NCI-H460 (cell line): ENCODE measurements at places on chromosomes 6 and 20.

DNA sequence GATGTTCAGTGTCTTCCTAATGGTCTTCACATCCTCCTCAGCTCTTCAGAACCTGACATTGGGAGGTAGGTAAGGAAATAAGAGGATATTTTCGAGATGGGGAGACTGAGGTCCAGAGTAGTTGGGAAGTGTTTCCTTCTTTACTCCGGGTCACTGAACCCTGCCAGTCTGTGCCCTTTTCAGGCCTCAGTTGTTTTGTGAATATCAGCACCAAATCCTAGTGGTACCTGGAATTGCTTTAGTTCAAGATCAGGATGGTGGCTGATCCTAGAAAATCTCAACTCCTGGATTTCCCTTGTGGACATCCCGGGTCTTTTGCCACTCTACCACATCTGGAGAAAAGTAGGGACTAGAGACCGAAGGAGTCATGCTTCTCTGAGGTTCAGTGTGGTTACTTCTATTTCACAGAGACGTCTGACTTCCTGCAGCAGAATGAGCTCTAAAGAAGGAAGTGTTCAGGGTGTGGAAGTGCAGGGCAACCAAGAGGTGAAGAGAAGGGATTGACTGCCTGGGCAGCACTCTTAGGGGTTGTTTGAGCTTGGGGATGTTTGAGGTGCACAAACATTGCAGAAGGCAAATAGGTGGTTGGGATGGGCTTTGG lies 995 bp downstream of the STK4 start:
- DNase-seq, result no peak

DNA sequence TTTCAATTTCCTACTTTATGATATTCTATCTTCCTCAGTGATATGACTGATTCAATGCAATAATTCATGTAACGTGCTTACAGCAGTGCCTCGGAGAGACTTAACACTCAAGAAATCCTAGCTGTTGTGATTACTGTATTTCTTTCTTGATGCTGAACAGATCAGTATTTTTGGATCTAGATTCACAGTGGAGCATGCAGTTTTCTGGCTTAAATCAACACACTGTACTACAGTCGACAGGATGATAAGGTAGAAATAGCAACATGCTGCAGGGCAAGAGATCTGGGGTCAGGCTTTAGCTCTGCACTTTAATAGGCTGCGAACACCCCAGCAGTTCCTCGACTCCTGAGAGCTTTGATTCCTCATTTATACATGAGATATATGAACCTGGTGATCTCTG lies 161.0 kb downstream of the AIG1 start:
- DNase-seq, result no peak

DNA sequence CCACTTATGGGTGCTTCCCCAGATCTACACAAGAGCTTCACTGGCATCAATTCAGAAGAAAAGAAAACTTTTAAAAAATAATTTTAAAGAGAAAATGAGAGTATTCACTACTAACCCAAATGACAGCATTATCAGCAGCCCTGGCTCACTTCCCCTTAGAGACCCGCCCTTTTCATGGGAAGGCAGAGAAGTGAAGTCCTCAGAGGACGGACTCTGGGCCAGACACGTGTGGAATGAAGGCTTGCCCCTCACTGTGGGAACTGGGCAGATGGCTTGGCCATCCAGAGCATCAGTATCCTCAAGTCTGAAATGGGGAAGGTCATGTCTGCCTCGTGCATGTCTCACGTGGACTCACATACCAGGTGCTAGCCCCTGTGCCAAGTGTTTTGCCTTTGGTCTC lies 63.5 kb downstream of the JAG1 start:
- no peak for DNase-seq

GRCh38 chr6:163532526-163533078 lies 118.1 kb downstream of the QKI start:
- no peak for DNase-seq

DNA sequence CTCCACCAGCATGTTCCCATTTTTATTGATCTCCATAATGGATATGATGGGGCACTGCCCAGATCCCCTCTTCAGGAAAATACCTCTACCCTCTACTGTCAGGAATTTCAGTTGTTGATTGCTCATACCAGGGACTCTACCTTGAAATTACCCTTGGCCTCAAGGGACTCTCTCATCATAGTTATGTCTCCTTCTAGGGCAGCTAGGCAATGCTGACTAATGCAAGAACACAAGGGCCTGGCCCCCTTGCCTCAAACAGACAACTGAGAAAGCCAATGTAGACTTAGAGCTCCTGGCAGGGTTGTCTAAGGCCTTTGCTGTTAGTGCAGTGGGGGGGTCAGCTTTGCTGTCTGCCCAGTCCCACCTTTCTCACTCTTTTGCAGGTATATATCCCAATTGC lies 493.1 kb downstream of the BTBD3 start:
- no peak for DNase-seq

DNA sequence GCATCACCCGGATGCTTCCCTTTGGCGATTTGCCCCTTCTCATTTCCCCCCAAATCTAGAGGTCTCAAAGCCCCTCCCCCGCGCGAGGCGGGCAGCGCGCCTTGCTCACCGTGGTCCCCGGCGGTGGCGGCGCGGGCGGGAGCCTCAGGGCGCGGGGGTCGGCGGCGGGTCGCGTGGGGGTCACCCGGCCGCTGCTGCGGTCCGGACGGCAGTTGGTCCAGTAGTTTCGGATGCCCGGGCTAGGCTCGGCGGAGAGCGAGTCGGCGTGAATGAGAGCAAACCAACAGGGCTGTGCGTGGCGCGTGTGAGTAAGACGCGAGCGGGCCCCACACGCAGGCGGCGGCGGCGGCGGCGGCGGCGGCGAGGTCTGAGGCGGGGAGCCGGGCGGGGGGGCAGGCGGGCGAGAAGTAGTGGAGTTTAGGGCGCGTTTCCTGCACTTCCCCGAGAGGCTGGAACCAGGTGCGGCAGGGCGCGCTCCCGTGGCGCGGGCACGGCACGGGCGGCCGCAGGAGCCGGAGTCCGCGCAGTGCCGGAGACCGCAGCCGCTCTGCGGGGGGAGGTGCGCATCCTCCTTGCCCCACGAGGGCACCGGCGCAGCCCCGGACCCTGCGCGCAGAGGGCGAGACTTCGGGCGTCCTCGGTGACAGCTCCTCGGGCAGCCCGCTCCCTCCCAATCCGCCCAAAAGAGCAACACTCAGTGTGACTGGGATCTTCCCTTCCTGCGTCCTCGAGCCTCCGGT lies 567 bp downstream of the HS3ST5 start:
- DNase-seq, result no peak

DNA sequence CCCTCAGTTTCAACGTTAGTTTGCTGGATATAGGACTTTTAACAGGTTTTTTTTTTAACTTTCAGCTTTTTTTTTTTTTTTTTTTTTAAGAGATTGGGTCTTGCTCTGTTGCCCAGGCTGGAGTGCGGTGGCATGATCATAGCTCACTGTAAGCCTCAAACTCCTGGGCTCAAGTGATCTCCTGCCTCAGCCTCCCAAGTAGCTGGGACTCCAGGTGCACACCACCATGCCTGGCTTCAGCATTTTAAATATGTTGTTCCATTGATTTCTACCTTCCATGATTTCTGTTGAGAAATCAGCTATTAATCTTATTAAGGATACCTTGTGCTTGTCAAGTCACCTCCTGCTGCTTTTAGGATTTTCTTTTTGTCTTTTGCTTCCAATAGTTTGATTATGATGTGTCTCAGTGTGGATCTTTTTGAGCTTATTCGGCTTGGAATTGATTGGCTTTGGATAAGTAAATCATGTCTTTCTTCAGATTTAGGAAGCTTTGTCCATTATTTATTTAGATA lies 52.0 kb downstream of the CDYL start:
- no peak for DNase-seq
